LoVo (cell line): ENCODE measurements at places on chromosomes 12 and 14.

DNA sequence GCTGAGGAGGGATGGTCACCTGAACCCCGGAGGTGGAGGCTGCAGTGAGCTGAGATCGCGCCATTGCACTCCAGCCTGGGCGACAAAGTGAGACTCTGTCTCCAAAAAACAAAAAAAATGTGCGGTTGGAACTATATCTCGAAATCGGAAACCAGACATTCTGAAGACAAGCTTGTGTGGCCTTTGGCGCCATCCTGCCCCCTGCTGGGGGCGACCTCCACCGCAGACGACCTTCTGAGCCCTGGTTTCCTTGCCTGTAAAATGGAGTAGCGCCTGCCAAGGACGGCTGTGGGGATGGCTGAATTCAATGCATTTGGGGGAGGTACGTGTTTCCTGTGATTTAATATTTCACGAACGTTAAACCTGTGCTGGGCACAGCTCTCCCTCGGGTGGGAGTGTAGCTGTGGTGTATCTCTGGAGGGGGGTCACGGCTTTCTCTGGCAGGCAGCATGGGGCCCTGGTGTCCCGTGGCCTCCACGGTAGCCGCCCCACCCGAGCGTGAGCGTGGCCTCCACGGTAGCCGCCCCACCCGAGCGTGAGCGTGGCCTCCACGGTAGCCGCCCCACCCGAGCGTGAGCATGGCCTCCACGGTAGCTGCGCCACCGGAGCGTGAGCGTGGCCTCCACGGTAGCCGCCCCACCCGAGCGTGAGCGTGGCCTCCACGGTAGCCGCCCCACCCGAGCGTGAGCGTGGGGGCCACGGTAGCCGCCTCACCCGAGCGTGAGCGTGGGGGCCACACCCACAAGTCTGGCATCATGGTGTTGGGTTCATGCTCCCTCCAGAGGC lies 55.3 kb downstream of the LRCOL1 start:
- no peak for DNase-seq

- DNase-seq: no peak
Observed at GRCh38 chr14:45091710-45092109, 7.8 kb downstream of the PRPF39 start.

DNA sequence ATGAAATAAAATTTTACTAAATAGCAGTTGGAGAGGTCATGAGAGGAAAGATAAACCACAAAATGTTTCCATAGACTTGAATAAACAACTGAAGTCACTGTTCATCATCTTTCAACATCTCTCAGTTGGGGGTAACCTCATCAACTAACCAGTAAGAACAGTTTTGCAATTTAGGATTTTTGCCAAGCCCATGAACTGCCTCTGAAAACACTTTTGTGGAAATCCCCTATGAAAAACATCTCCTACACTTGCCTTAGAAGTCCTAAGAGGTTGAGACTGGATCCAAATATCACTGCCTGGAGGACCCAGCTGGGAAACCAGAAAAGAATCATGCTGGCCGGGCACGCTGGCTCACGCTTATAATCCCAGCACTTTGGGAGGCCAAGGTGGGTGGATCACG lies 273.1 kb downstream of the C12orf50 start:
- no peak for DNase-seq

- no peak for DNase-seq
Observed at GRCh38 chr12:1844661-1845409, 24.5 kb downstream of the LRTM2 start.
